SJSA1 (cell line): ENCODE measurements at places on chromosomes 1 and 21.
A peak's percentile ranks its signal among the peaks of the same experiment; 100 is the strongest.

GRCh38 chr21:43331962-43332828 lies 94.7 kb downstream of the SIK1 start:
- peak; percentile 94 for DNase-seq

GRCh38 chr1:160116283-160117147 lies 956 bp downstream of the ATP1A2 start:
- DNase-seq: no peak

DNA sequence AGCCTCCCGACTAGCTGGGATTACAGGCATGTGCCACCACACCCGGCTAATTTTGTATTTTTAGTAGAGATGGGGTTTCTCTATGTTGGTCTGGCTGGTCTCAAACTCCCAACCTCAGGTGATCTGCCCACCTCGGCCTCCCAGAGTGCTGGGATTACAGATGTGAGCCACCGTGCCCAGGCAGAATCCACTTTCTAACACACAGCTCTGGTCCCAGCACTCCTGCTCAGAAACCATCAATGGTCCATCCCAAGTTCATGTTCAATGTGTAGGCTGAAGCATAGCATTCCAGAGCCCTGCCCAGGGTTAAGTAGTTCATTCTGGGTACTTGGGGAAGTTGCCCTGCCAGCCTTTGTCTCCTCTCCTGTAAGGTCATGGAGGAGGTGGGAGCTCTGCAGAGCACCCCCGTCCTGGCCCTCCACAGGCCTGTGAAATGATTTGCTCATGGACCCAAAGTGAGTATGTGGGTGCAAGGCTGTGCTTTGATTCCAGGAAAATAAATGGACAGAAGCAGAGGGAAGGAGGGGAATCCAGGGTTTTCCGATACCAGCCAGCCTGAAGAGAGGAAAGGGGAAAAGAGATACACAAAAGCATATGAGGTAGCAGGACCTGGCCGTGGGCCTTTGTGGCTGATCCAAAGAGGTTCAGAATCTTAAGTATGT lies 55.2 kb downstream of the NENF start:
- DNase-seq: no peak

- no peak for DNase-seq
These were observed 269.3 kb upstream of the LYPLAL1 start for GRCh38 chr1:218904416-218904815.

DNA sequence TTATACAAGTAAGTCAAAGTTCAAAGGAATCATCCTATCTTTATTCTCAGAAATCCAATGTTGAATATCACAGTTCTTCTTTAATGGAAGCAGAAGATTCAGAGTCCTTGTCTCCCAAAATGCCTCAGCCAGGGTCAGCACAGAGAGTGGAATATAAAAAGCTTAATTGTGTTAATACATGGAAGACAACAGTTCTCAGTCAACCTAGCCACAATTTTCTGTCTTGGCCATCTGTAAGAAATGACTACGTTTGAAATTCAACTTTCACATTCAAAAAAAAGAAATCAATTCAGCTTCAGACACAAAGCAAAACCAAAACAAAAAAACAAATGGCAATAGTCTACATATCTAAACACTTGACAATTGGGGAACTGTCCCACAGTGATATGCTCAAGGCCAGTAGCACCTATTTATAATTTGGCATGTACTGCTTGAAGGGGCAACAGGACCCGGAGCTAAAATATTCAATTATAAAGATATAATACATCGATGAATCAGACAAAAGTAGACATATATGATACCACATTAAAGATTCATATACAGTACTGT lies 27.3 kb upstream of the GLIS1 start:
- no peak for DNase-seq

GRCh38 chr1:185300152-185300551 lies 16.9 kb downstream of the IVNS1ABP start:
- DNase-seq: no peak

DNA sequence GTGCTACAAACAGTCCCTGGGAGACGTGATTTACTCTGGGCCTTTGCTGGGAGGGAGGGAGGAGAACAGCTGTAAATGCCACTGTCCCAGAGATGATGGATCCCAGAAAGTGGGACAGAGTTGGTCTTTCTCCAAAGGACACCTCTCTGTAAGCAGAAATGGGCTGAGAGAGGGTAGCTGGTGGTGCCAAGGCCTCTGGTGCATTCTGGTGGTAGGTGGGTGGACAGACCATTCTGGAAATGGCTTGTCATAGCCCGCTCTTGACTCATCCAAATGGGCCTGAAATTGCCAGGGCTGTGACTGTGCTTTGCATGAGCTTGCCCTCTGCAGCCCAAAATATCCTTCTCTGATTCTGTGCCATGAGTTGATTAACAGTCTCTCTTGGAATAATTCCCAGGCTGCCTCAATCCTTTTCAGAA lies 36.1 kb downstream of the CCDC185 start:
- no peak for DNase-seq

GRCh38 chr1:226157761-226158316 lies 28.7 kb downstream of the ACBD3 start:
- DNase-seq: no peak

GRCh38 chr1:54160351-54160750 lies 7.6 kb upstream of the CDCP2 start:
- no peak for DNase-seq

DNA sequence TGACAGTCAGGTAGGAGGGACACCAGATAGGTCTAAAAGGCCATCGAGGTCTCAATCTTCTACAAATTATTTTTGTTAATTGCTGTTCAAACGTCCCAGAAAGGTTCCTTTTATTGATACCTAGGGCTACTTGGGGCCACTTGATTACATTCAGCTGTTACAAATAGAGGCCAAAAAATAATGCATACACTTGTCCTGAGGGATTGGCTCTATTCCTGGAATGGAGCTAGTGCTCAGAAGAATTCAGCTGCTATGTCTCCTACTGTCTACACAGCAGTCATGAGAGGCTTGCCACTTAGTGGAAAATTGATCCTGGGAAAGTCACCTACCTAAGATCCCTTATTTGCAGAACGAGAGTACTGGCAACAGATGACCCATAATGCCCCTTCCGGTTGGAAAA lies 498.3 kb downstream of the ADGRL2 start:
- DNase-seq: no peak

DNA sequence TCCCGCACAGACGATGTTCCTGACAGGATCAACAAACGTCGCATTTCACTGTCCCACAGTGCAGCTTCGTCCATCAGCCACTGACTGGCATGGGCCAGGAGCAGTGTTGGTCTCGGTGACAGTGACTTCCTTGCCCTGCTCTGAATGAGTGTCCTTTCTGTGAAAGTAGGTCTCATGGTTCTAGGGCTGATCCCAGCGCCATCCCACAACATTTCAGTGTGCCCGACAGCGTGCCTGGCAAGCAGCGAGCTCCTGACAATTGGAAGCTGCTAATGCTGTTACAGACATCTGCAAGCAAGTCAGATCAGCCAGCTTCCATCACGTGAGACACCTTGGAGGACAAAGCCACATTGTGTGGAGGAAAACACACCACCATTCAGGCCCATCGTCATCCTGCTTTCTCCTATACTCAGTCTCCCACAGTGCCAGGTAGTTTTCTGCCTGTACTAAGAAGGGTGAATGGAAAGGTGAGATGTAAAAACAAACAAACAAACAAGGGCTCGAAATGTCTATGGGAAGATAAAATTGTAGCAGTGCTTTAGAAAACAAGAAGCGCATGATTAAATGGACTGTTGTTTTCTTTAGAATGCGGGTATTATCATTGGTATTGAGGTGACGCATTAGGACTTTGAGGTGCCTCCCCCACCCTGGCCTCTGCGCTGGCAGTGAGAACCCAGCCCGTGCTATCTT lies 21.9 kb downstream of the ERRFI1 start:
- no peak for DNase-seq

DNA sequence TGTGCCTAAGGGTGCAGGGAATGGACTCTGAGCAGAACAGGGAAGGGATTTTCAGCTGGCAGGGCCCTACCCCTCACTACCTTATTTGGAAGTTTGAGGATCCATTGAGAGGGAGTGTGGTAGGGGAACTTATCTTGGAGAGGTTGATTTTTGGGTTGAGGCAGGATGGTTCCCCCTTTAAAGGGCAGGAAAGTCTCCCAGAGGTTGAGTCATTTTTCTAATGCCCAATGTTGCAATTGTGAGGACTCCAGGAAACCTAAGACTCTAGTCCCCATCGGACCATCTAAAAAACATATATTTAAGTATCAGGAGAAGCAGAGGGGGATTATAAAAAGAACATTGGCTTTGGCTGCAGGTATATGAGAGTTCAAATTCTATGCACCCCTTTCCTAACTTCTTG lies 47.3 kb downstream of the SAMD13 start:
- DNase-seq: no peak

DNA sequence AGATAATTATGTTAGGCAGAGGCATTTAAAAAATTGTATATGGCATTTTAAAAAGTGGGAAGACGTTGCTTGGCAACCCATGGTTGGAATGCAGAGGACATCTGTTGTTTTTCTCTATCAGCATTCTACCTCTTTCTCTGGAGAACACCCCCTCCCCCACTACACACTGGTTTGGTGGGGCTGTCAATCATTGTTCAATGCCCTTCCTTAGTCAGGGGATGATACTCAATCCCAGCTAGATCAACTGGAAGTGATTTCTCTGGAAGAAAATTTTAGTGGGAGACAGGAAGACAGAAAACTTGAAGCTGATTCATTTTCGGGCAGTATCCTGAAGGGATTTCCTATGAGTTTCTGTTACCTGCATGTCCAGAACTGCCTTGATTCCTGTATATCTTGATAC lies 35.7 kb upstream of the CAP1 start:
- DNase-seq: no peak

GRCh38 chr1:31677949-31678348 lies 25.9 kb downstream of the COL16A1 start:
- no peak for DNase-seq

- DNase-seq: peak; percentile 38
These were observed 8.0 kb downstream of the SMCP start for GRCh38 chr1:152886085-152886484.

- DNase-seq: no peak
These were observed 134.5 kb upstream of the HNRNPU start for GRCh38 chr1:244998717-244999346.

- DNase-seq: no peak
These were observed 1.3 kb downstream of the ARHGAP29 start for GRCh38 chr1:94236013-94236491.

- no peak for DNase-seq
These were observed 218.3 kb downstream of the S1PR1 start for GRCh38 chr1:101455166-101455565.

DNA sequence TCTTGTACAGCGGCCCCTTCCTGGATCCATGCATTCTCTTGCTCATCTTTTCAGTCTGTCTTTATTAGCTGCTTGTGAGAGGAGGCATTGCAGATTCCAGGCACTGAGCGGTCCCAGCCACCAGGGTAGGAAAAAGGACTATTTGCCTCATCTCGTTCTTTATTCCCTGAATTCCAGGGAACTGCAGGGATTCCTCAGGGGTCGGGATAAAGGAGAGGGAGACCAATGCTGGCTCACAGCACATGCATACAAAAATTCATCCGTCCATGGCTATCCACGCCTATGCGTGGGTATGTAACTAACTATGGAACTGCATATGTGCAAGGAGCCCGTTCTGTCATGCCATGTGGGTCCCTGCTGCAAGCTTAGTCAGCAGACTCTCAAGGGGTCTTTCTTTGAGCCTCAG lies 879 bp upstream of the PLPPR5 start:
- DNase-seq: no peak

DNA sequence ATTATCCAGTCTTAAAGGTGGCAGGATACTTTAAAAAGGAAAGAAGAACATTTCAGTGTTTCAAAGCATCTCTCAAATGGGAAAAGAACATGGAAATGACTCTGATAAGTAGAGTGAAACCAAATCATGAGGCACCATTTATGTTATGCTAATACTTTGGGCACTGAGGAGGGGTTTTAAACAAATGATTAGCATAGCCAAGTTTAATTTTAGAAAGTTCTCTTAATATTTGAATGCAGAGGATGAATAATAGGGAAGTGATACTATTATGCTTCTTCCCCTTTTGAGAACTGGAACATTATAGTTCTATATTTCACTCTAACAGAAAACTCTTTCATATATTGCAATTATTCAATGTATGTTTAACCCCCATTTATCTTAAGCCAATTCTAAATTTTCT lies 1181.9 kb upstream of the PRMT6 start:
- DNase-seq: no peak

- DNase-seq: peak; percentile 91
These were observed 3.5 kb downstream of the CRNN start for GRCh38 chr1:152410599-152410998.

DNA sequence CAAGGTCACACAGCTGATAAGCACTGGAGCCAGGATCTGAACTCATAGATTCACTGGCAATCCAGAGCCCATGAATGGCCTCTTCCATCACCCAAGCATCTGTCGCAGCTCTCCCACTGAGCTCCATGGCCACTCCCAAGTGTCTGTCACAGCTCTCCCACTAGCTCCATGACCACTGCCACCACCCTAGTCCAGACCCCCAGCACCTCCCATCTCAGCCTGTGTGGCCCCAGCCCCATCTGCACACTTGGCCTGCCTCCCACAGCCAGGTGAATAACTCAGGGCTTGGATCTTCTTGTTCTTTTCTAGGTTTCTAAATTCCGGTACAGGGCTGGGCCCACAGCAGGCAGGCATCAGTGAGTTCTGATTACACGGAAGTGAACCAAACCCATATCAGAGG lies 76.0 kb downstream of the GLIS1 start:
- no peak for DNase-seq

GRCh38 chr1:101050869-101051268 lies 25.3 kb upstream of the DPH5 start:
- DNase-seq: no peak

- DNase-seq: no peak
These were observed 119.3 kb upstream of the CDC42BPA start for GRCh38 chr1:227437495-227438008.

GRCh38 chr1:192639607-192640368 lies 3.8 kb downstream of the RGS13 start:
- DNase-seq: no peak

- DNase-seq: no peak
These were observed 562 bp upstream of the EPB41 start for GRCh38 chr1:28913786-28914227.

GRCh38 chr1:66605419-66605997 lies 71.6 kb downstream of the SGIP1 start:
- no peak for DNase-seq

- no peak for DNase-seq
These were observed 8.4 kb downstream of the UBASH3A start for GRCh38 chr21:42411891-42412635.

DNA sequence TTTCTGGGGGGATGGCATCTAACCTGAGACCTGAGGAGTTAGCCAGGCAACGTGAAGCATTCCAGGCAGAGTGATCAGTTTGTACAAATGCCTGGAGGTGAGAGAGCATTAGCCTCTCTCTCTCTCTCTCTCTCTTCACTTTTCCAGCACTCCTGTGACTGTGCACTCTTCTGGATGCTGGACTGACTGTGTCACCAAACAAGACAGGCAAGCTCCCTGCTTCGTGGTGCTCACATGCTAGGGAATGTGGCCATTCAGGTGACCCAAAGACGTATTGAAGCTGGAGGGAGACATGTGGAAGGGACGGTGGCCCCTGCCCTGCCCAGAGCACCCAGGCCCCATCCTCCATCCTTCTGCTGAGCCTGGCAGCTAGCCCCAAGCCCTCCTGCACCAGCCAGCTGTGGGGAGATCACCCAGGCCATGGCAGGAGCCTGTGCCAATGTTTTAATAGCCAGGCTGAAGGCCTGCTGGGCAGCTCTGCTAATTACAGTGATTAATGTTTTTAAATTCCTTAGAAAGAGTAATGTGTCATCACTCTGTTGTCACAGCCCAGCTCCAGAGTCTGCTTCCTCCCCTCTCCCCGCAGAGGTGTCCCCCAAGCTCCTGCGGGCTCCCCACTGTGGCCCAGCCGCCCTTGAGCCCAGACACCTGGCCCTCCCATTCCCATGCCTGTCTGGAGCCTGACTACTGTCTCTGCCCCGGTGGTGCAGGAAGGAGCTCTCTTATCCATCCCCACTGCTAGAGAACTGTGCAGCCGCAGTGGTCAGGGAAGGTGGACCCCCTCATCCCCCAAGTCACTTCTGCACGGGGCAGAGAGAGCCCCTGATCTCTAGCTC lies 48.9 kb downstream of the UBIAD1 start:
- DNase-seq: no peak
